ENCODE measurements at places on chromosomes 7 and 10. TPM values are rescaled to one million over a fixed set of nuclear protein-coding genes. Genes with fewer than 3 reads are reported as not detected.

TMEM225B gene
- polyA plus RNA-seq, result 0.77 TPM

PMPCB gene
- polyA plus RNA-seq, result 59.3 TPM

INTS1 gene
- 39.5 TPM for polyA plus RNA-seq

OR2F2 gene
- polyA plus RNA-seq, result not detected

ZNF736 gene
- 8.1 TPM for polyA plus RNA-seq

CCL24 gene
- polyA plus RNA-seq, result 0.24 TPM

AUTS2 gene
- polyA plus RNA-seq, result 80.7 TPM

JAKMIP3 gene
- 0.57 TPM for polyA plus RNA-seq

ZNF365 gene
- 0.11 TPM for polyA plus RNA-seq

GSAP gene
- 5.6 TPM for polyA plus RNA-seq

SPACDR gene
- polyA plus RNA-seq, result 1.7 TPM

AGBL3 gene
- 4.9 TPM for polyA plus RNA-seq

GRM3 gene
- polyA plus RNA-seq, result not detected

HDAC9 gene
- polyA plus RNA-seq, result 18.6 TPM

NPFFR1 gene
- 0.05 TPM for polyA plus RNA-seq
